Stimulated activated CD4-positive, alpha-beta T cell treated with anti-CD3 and anti-CD28 coated beads, Interleukin-15, amount 100 ng/mL, for 24 hours (primary cell): ENCODE measurements at places on chromosomes 16 and 17.

DNA sequence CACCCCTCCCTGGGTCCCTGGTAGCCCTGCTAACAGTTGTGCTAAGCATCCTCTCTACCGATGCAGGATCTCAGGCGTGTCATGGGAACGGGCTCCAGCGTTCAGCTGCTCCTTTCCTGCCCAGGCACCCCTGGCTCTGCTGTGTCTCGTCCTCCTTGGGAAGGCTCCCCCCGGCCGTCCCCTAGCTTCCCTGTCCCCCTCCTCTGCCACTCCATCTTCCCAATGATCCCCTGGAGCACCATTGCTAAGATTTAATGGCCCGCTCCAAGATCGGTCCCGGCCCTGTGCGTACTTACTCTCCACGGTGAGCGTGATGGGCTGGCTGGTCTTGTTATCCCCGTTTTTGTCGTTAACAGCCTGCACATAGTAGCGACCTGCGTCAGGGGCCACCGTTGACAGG is 135.5 kb upstream of the CDC42EP4 start:
- no peak for DNase-seq

DNA sequence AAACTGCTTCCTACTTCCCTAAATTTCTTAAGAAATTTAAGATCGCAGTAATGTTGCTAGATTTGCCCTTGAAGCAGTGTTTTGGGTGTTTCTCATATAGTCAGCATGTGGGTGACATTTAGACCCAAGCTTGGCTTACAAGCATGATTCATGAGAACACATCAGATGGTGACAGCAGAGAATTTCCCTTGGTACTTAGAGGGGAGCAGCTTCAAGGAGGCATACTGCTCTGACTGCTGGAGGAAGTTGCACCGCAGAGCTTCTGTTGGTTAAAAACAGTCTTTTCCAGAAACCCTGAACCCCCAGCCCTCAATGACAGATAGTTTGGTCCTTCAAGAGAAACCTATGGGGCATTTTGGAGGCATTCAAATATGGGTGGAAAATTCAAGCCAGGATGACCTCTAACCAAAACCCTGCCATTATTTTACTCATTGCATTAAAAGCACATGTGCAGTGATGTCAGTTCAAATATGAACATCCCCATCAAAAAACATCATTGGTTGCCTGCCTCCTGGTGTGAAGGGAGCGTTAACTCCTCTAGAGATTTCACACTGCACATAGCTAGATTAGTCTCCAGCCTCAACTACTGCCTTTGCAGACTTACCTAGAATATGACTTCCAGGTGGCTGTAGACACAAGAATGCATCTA is 201.5 kb upstream of the CACNG5 start:
- DNase-seq = peak; percentile 61

DNA sequence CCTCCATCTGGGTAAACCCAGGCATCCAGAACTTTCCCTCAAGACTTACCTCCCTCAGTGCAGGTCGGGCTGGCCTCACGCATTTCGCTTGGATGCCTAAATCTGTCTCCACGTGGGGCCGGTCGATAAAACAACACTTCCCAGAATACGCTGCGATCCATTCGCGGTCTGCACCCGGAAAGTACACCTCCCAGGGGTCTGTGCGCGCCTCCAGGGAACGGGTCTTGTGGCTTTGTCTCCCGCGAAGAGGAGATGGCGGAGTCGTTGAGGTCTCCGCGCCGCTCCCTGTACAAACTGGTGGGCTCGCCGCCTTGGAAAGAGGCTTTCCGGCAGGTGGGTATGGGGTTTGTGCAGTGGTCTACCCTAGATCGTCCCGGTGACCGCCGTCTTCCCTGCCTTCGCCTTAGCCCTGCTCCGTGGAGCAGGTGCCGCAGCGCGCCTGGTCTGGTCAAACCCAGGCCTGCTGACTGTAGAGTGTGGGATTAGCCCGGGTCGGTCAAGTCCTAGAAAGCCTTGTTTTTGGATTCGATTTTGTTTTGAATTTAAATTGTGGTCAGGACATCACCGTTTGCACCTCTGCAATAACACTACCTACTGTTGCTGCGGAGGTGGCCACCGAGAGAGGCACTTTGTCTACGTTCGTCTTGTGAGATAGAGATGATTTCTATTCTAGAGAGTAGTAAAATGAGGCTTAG is at the start of gene RPAIN:
RPAIN (plus strand) TSS at position 224 of the 695 bp plus-strand sequence; CDS start at position 253, 29 bp downstream.
- peak; percentile 91 for DNase-seq

DNA sequence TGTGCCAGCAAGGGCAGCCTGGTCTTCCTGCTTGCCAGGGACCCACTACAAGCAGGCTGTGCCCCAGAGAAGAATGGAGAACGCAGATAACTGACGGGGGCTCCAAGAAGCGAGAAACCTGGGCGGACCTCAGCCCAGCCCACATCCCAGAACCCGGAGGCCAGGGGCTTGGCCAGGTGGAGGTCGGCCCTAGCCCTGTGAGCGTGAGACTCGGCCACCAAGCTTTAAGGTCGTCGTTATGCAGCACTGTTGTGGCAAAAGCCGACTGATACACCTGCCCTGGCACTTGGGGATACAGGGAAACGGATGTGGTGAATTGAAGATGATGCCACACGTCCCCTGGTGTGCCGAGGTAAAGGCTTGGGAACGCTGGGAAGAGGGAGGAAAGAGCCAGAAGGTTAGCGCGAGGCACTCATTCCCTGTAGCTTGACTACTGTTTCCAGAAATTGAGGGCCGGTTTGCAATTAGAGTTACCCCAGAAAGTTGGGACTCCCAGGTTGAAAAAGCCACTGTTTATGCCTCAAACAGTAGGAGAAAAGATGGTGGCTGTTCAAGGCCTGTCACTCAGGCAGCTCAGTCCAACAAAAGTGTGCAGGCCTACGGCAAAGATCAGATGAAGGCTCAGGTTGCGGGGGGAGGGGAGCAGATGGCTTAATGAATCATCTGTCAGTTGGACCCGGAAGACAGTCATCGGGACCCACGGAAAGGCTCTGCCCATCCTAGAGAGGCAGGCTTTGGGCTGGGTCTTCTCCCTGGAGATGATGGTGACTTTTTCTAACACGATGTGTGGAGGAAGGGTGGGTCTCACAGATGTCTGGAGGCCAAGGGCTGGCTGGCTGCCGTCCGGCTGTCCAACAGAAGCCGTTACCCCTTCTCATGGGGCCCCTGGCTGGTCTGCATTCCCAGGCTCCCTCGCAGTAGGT is 45.6 kb upstream of the BAHCC1 start:
- DNase-seq = no peak

DNA sequence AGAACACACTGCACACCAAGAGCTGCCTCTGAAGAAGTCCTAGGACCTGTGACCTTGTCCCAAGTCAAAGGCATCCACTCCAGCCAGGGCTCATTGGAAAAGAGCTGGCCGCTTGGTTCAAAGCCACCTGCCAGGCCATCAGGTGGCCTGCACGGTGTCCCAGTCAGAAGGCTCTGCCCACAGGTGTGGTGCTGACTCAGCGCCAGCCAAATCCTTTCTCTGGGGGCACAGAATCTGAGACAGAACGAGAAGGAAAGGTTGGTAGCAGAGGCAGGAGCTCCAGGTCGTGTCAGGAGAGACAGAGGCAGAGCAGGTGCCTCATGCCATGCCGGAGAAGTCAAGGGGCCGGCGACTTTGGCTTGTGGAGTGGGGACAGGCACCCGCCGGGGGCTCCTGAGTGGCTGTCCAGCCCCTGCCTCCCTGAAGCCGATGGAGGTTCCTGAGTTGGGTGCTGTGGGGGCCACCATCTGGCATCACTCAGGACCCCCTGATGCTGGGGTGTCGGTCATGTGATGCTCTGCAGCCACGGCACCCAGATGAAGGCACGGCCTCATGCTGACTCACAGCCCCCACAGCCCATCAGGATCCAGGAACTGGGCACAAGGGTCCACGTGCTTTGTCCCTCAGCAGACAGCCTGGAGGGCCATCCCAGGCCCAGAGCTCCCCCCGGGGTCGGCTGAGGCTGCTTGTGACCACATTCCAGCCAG is 128.1 kb upstream of the FOXF1 start:
- no peak for DNase-seq

- DNase-seq = no peak
Measured at GRCh38 chr17:39943702-39944392, 16.3 kb downstream of the LRRC3C start.

DNA sequence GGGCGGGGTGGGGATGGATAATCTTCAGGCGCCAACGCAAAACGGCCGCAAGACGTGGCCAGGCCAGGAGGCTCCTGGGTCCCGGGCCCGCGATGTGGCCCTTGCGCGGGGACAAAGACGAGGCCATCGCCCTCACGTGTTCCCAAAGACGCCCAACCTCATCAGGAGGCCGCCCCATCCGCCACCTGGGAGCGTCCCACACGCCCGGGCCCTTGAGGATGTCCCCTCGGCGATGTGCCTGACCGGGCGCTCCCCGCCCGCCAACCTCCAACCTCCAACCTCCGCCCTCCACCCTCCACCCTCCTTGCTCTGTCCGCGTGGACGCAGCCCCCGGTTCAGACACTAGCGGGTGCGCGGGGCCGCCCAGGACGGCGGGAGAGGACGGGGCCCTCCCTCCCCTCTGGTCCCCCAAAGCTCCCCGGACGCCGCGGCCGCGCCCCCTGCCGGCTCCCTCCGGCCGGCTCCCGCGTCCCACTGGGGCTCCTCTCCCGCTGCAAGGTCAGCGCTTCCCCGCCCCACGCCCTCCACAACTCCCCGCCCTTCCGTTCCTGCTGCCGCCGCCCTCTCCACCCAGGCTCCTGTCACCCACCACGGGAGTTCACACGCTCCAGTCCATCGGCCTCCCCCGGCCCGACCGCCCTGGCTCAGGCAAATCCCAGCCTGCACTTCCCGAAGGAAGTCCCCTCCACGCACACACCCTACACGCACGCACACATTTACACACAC is 250.8 kb upstream of the RPL38 start:
- peak; percentile 59 for DNase-seq

DNA sequence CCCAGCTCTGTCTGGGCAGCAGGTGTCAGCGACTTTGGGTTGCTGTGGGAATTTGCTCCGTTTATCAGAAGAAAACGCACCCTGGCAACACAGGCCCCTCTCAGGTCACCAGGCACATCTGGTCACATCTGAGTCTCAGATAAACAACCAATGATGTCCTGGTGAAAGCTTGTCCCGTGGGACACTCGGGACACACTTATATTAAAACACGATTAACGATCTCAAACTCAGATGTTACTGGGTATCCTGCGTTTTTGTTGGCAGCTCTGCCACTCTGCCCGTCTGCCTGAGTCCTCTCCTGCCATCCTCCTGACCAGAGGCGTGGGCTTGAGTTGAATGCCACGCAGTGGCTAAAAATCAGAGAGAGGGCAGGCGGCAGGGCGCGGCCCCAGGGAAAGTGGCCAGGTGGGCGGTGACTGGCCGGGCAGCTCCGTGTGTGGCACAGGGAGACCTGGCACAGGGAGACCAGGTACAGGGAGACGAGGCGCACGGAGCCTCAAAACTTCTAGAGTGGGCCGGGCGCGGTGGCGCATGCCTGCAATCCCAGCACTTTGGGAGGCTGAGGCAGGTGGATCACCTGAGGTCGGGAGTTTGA is 2.1 kb downstream of the SECTM1 start:
- DNase-seq = no peak

- DNase-seq = no peak
Measured at GRCh38 chr17:73182616-73183310, 10.1 kb upstream of the COG1 start.

DNA sequence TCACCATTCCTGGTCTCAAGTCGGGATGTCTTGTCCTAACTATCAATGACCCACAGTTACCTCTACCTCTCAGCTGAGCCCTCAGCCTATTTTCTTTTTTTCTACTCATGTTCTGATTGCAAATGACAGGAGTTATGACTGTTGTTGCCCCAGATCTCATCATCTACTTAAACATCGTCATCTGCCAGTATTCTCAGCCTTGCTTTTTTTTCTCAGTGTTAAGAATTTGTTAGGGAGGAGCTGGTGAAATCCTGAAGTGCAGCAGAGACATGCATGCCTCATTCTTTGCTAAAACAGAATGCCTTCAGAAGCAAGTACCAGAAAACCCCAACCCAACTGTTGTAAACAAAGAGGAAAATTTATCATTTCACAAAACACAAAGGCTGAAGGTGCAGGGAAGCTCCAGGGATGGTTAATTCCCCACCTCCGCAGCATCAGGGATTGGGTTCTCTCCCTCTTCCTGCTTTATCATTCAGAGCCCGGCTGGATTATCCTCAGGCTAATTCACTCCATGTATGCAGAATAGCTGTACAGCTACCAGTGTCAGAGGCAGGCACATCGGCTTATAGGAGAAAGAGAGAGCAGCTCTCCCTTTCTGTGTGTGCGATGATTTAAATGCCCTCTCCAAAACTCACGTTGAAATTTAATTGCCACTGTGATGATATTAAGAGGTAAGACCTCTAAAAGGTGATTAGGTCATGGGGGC is 540.8 kb upstream of the HSBP1 start:
- DNase-seq = no peak

DNA sequence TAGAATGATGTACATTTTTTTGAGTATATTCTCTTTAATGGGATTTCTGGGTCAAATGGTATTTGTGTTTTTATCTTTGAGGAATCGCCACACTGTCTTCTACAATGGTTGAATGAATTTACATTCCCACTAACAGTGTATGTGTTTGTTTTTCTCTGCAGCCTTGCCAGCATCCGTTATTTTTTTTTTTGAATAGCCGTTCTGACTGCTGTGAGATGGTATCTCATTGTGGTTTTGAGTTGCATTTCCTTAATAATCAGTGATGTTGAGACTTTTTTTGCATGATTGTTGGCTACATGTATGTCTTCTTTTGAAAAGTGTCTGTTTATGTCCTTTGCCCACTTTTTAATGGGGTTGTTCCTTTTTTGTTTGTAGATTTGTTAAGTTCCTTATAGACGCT is 172.7 kb upstream of the CDH8 start:
- DNase-seq = no peak

DNA sequence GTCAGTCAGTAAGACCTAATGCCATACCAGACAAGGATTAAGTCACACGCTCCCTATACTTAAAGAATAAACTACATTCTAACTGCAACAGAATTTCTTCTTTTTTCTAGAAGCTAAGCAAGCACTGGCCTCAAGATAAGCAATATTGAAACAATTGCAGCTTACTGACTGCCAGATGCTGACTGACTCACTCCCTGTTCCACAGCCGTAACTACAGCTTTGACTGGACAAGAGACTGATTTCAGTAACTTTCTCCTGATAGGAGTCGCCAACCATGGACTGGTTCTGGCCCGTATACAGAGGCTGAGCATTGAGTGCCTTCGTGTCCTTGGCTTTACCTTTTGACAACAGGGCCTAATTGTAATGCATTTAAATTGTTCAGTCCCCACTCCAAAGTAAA is 67.9 kb downstream of the TRIM37 start:
- DNase-seq = peak; percentile 16

DNA sequence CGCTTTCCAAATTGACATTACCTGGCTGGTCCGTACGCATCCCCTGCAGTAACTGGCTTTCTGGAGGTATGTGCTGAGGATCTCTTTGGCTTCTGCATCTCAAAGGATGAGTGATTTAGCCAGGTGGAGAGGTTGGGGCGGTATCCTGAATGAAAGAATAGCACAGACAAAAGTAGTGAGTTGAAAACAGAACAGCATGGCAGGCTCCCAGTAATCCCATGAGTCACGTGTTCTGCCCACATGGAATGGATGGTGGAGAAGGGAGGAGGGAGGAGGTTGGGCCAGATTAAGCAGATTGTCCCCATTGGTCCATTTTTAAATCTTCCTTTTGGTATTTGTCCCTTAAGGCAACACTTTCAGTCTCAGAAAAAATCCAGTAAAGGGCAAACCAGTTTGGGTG is 176.0 kb downstream of the WWOX start:
- DNase-seq = no peak
